Activated naive CD8-positive, alpha-beta T cell treated with anti-CD3 and anti-CD28 coated beads, Interleukin-2, amount 10 ng/mL, durations not matched to agents 7 days and 5 days (primary cell): ENCODE measurements at places on chromosomes 1 and 21. TPM values are rescaled to one million over a fixed set of nuclear protein-coding genes. Genes with fewer than 3 reads are reported as not detected.
A peak's percentile ranks its signal among the peaks of the same experiment; 100 is the strongest.

DNA sequence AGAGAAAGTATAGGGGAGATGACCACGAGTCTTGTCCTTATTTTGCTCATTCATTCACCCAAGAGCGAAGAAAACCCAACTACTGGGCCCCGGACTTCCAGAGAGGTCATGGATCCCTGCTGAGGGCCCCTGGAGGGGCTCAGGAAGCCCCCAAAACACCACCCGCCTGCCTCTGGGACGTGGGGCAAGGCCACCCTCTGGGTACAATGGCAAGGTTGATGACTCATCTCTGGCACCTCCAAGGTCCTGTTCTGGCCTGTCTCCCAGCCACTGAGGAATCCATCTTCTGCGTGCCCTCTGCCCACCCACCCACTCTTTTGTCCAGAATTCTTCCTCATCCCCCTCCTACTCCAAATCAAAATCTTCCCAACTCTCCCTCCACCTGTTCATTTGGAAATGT lies 21.3 kb upstream of the PRDM15 start:
- H3K27ac ChIP-seq: peak overlapping the region; percentile 83
- H3K27me3 ChIP-seq: no peaks in the 10 kb centered on the region
- no peak for DNase-seq
- peaks cover 18% of the 10 kb centered on the region for H3K36me3 ChIP-seq

DNA sequence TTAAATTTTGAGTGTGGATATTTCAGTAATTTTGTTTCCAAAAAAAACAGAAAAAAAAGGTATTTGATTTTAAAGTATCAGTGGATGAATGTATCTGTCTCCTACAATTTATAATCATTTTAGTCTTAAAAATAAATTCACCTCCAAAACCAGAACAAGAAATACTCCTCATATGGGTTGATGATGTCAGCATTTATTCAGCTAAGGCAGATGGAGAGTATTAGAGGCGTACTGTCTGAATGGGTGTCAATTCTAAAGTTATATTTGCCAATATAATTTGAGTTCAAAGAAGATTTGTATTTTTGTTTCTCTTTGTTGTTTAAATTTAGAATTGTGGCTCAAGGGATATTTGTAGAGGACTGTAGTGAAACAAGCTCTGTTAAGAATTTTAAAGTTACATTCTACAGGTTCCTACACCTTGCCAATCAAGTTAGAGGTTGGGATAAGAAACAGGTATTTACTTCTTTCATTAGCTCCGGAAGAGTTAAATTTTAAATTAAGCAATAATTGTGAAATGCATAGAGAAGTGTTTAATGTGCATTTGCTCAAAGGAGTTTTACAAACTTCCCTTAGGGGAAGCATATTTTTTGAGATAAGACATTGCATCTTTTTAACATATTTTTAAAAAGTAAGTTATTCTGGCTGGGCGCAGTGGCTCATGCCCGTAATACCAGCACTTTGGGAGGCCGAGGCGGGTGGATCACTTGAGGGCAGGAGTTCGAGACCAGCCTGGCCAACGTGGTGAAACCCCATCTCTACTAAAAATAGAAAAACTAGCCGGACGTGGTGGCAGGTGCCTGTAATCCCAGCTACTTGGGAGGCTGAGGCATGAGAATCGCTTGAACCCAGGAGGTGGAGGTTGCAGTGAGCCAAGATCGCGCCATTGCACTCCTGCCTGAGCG lies 1.2 kb downstream of the PLA2G4A start:
- no peak overlapping the region for H3K27ac ChIP-seq
- H3K36me3 ChIP-seq: no peaks in the 10 kb centered on the region
- H3K27me3 ChIP-seq: peaks cover 23% of the 10 kb centered on the region
- H3K4me3 ChIP-seq: no peak overlapping the region
- peaks cover 5% of the 10 kb centered on the region for H3K4me1 ChIP-seq

The CYP4A11 gene
- not detected for total RNA-seq

DNA sequence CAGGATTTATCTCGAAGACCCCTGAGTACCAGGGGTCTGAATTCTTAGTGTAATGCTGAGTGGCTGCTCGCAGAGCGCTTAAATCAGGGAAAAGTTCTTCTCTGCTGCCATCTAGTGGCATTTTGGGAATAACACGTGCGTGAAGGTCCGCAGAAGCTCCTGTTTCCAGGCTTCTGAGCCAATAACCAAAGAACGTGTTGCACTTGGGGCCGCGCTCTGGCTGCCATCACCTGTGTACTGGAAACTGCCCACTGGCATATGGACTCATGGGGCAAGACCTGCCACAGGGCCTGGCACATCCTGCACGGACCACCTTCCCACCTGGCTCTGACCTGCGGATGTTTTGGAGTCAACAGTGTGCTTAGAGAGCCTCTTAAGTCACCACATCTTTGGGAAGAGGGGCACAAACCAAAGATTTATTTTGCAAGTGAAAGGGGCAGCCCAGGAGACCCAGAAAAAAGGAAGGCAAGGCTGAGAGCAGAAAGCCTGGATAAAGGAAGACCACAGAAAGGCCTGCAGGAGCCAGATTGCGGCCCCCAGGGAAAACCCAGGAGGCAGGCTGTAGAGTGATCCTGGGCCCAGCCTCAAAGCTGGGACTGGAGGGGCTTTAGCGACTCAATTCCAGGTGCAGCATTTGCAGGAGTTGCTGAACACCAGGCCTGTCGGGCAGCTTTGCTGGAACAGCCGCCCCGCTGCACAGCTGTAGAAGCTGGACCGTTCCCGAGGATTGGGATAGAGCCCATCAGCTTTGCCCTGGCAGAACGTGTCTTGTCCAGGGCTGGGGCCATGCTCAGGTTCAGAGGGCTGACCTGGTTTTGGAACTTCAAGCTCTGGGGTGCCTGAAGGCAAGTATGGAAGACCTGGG lies 13.0 kb downstream of the CHIT1 start:
- H3K27ac ChIP-seq: no peak overlapping the region
- H3K36me3 ChIP-seq: no peaks in the 10 kb centered on the region
- no peak overlapping the region for H3K4me3 ChIP-seq
- peak; percentile 43 for DNase-seq
- peaks cover 3% of the 10 kb centered on the region for H3K4me1 ChIP-seq

- DNase-seq: no peak
- H3K27ac ChIP-seq: no peak overlapping the region
- no peaks in the 10 kb centered on the region for H3K36me3 ChIP-seq
- peaks cover 20% of the 10 kb centered on the region for H3K27me3 ChIP-seq
- H3K4me3 ChIP-seq: no peak overlapping the region
- H3K4me1 ChIP-seq: no peaks in the 10 kb centered on the region
Observed at GRCh38 chr1:162305969-162306368, 70.7 kb downstream of the SPATA46 start.

GRCh38 chr1:89088572-89088971 lies 23.6 kb upstream of the GBP1 start:
- no peak for DNase-seq
- no peaks in the 10 kb centered on the region for H3K36me3 ChIP-seq
- H3K27ac ChIP-seq: no peak overlapping the region
- H3K4me3 ChIP-seq: no peak overlapping the region
- peaks cover 2% of the 10 kb centered on the region for H3K4me1 ChIP-seq

The C1QTNF12 gene
- total RNA-seq: 2.2 TPM

The TFF2 gene
- total RNA-seq: not detected

The KRTAP19-1 gene
- total RNA-seq: not detected

- H3K4me1 ChIP-seq: peaks cover 11% of the 10 kb centered on the region
- H3K4me3 ChIP-seq: no peak overlapping the region
- no peak overlapping the region for H3K27ac ChIP-seq
- H3K27me3 ChIP-seq: peaks cover 2% of the 10 kb centered on the region
- H3K36me3 ChIP-seq: no peaks in the 10 kb centered on the region
- peak; percentile 52 for DNase-seq
Observed at GRCh38 chr1:156025876-156026275, 5.1 kb upstream of the SSR2 start.

The NGF gene
- not detected for total RNA-seq

The KMO gene
- not detected for total RNA-seq

- H3K27ac ChIP-seq: no peak overlapping the region
- peaks cover 7% of the 10 kb centered on the region for H3K4me1 ChIP-seq
- no peak for DNase-seq
Observed at GRCh38 chr1:180947901-180948640, 35.4 kb downstream of the KIAA1614 start.

- DNase-seq: no peak
- no peak overlapping the region for H3K4me3 ChIP-seq
- H3K27me3 ChIP-seq: peaks cover 19% of the 10 kb centered on the region
- H3K4me1 ChIP-seq: peaks cover 9% of the 10 kb centered on the region
- H3K27ac ChIP-seq: no peak overlapping the region
- no peaks in the 10 kb centered on the region for H3K36me3 ChIP-seq
Observed at GRCh38 chr1:203133970-203134725, 6.6 kb downstream of the ADORA1 start.

The KISS1 gene
- not detected for total RNA-seq

The LSM10 gene
- 45.1 TPM for total RNA-seq

The CD52 gene
- total RNA-seq: 1,088 TPM

The LCE3D gene
- not detected for total RNA-seq
